ENCODE measurements at places on chromosomes 5 and 9.

- DNase-seq = no peak
These were observed 27.1 kb downstream of the NR5A1 start for GRCh38 chr9:124479947-124480620.

- DNase-seq = no peak
These were observed 51.7 kb downstream of the SHB start for GRCh38 chr9:38017149-38017884.

DNA sequence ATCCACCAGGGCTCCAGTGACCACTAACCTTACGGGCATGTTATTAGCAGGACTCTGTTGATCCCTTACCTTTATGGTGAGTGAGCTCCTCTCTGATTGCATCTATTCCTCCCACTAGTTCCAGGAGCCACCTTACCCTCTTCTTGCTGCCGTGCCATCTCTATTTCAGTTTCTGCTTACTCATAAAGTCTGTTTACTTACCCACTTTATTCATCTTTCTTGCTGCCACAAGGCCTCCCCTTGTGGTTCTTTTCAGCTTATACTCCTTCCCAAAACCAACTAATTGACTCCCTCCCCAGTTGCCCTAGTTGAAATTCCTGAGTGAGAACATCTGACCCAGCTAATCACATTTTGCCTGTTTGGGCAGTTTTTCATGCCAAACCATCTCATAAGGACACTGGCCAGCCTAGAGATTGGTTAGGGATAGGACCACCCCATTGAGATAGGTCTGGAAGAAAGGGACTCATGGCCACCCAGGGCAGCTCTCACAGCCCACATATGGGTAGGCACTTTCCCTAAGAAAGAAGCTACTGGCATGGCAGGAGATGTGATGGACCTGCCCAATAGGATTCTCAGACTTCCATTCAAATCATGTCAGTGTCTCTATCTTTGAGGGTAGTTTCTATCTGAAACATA is 412.7 kb downstream of the EFNA5 start:
- DNase-seq = no peak

- no peak for DNase-seq
These were observed 59.8 kb downstream of the IRF1 start for GRCh38 chr5:132430746-132431145.

- DNase-seq = no peak
These were observed 4.0 kb downstream of the PCDHGC3 start for GRCh38 chr5:141479776-141480175.

DNA sequence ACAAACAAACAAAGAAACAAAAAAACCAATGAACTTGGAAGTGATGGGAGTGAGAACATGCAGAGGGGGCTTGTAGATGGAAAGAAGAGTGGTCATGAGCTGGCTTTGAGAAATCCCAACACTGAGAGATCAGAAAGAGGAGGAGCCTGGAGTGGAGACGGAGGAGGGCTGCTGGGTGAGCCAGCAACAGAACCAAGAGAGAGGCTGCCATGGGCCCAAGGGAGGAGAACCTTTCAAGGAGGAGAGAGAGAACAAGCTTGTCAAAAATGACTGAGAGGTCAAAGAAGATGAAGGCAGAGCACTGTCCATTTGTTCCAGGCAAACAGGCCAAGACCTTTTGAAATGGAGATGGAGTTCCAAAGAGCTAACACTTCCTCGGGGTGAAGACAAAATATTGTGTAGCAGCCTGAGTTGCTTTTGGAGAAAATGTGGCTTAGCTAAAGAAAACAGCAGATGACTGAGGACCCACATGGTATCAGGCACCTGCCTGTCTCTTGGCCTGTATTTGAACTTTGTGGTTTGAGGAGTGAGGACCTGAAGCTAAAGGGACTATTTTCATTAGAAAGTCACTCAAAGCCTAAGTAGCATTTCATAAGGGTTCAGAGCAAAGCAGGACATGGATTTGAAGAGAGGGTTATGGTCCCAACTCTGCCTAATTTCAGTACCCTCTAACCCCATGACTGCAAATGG is 13.1 kb downstream of the NSG2 start:
- no peak for DNase-seq

GRCh38 chr5:17096952-17097695 is 120.3 kb upstream of the BASP1 start:
- DNase-seq = no peak
